ENCODE measurements at places on chromosomes 1 and 21. TPM values are rescaled to one million over a fixed set of nuclear protein-coding genes. Genes with fewer than 3 reads are reported as not detected.

Gene TMEM54
- not detected for polyA plus RNA-seq

Gene AMPD1
- polyA plus RNA-seq, result not detected

- no peak for DNase-seq
- no peak overlapping the region for H3K27ac ChIP-seq
- H3K36me3 ChIP-seq, result peaks cover 63% of the 10 kb centered on the region
- H3K4me1 ChIP-seq, result no peaks in the 10 kb centered on the region
- H3K27me3 ChIP-seq, result no peaks in the 10 kb centered on the region
These were observed 393.8 kb downstream of the DISC1 start for GRCh38 chr1:232020352-232020751.

- H3K36me3 ChIP-seq, result no peaks in the 10 kb centered on the region
- peaks cover 4% of the 10 kb centered on the region for H3K27me3 ChIP-seq
- DNase-seq, result no peak
- peak overlapping the region; percentile 91 for H3K4me3 ChIP-seq
- H3K4me1 ChIP-seq, result peaks cover 13% of the 10 kb centered on the region
- H3K27ac ChIP-seq, result no peak overlapping the region
These were observed 402 bp upstream of the AK4 start for GRCh38 chr1:65147424-65148177.

DNA sequence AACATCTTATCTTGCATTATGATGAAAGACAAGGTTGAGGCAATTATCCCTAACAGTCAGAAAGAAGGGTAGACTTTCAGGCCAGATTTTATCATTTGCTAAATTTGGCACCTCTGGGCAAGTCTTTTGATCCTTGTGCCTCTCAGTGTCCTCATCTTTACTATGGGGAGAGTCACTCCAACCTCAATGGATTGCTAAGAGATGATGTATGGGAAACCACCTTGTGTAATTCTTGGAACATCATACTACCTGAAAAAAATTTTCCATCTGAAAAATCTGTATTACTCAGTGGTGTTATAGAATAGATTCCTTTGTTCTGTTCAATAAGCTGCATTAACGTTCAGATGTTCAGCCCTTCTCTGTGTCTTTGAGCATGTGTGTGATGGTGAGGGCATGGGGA, 230.7 kb downstream of the TGFB2 start:
- no peaks in the 10 kb centered on the region for H3K36me3 ChIP-seq
- no peak overlapping the region for H3K4me3 ChIP-seq
- no peak for DNase-seq
- no peaks in the 10 kb centered on the region for H3K27me3 ChIP-seq
- no peak overlapping the region for H3K27ac ChIP-seq

DNA sequence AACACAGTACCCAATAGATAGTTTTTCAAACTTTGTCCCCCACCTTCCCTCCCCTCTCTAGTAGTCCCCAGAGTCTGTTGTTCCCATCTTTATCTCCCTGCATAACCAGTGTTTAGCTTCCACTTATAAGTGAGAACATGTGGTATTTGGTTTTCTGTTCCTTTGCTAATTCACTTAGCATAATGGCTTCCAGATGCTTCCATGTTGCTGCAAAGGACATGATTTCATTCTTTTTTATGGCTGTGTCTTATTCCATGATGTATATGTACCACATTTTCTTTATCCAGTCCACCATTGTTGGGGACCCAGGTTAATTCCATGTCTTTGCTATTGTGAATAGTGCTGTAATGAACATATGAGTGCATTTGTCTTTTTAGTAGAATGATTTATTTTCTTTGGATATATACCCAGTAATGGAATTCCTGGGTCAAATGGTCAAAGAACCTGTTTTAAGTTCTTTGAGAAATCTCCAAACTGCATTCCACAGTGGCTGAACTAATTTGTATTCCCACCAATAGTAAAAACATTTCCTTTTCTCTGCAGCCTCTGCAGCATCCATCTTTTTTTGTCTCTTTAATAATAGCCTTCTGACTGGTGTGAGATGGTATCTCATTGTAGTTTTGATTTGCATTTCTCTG, 126.0 kb downstream of the AK5 start:
- no peak overlapping the region for H3K4me3 ChIP-seq
- no peak overlapping the region for H3K27ac ChIP-seq
- H3K36me3 ChIP-seq, result no peaks in the 10 kb centered on the region
- no peaks in the 10 kb centered on the region for H3K27me3 ChIP-seq
- DNase-seq, result no peak

GRCh38 chr1:232571523-232571922, 58.4 kb downstream of the SIPA1L2 start:
- no peak for DNase-seq
- no peak overlapping the region for H3K27ac ChIP-seq
- no peak overlapping the region for H3K4me3 ChIP-seq
- no peaks in the 10 kb centered on the region for H3K27me3 ChIP-seq
- H3K36me3 ChIP-seq, result no peaks in the 10 kb centered on the region

GRCh38 chr21:39649526-39649925, 36.8 kb downstream of the B3GALT5 start:
- DNase-seq, result no peak
- H3K4me3 ChIP-seq, result no peak overlapping the region
- H3K4me1 ChIP-seq, result no peaks in the 10 kb centered on the region
- no peaks in the 10 kb centered on the region for H3K36me3 ChIP-seq

- no peaks in the 10 kb centered on the region for H3K36me3 ChIP-seq
- no peak overlapping the region for H3K4me3 ChIP-seq
- H3K27ac ChIP-seq, result no peak overlapping the region
- H3K27me3 ChIP-seq, result no peaks in the 10 kb centered on the region
These were observed 774.3 kb downstream of the MRPL39 start for GRCh38 chr21:24832961-24833360.

DNA sequence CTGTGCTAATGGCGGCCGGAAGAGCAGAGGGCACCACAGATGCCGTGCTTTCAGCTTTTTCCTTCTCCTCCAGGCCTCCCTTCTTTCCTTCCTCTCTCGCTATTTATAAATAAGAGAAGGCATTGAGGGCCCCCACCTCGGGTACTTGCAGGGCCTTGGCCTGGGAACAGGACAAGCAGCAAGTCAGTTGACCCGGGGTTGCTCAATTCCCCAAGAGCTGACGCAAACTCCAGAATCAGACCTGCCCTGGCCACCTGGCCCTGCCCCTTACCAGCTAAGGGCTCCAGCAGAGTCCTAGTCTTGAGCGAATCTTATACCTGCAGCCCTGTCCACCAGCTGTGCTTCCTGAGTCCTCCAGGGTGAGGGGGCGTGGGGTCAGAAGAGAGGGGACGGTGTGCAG, 13.5 kb downstream of the TNFRSF1B start:
- peaks cover 42% of the 10 kb centered on the region for H3K36me3 ChIP-seq
- DNase-seq, result peak; percentile 92
- no peak overlapping the region for H3K4me3 ChIP-seq
- no peaks in the 10 kb centered on the region for H3K27me3 ChIP-seq
- H3K4me1 ChIP-seq, result peaks cover 96% of the 10 kb centered on the region

GRCh38 chr1:9239622-9240401, 5.2 kb downstream of the H6PD start:
- peak; percentile 68 for DNase-seq
- no peak overlapping the region for H3K27ac ChIP-seq
- H3K4me3 ChIP-seq, result no peak overlapping the region
- peaks cover 95% of the 10 kb centered on the region for H3K4me1 ChIP-seq
- H3K36me3 ChIP-seq, result no peaks in the 10 kb centered on the region

GRCh38 chr1:219398815-219399396, 214.0 kb downstream of the ZC3H11B start:
- no peaks in the 10 kb centered on the region for H3K27me3 ChIP-seq
- H3K27ac ChIP-seq, result no peak overlapping the region
- H3K4me1 ChIP-seq, result no peaks in the 10 kb centered on the region

DNA sequence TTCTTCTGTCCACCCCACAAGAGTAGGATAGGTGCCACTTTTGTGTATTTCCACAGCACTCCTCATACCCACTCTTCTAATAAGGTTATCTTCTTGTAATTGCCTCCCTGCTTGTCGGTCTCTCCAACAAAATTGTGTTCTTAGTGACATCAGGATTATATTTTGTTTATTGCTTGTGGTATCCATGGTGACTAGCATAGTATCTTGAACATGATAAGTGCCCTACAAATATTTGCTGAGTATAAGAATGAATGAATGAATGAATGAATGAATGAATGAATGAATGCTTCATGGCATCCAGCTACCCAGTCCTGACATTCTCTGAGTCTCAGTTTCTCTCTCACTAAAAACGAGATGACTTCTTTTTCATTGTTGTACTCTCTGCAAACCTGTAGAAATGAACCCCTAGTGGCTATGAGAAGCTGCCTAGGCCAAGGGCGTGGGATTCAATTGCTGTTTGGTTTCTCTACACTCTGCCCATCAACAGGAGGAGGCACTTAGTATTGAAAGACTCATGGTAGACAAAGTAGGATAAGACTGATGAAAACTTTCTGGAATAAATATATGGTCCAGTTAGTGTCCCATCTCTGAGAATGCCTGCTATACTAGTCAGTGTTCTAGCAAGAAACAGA, 121.0 kb downstream of the TMEM53 start:
- H3K36me3 ChIP-seq, result no peaks in the 10 kb centered on the region
- H3K4me3 ChIP-seq, result no peak overlapping the region
- H3K27ac ChIP-seq, result no peak overlapping the region
- no peaks in the 10 kb centered on the region for H3K27me3 ChIP-seq
- no peak for DNase-seq

DNA sequence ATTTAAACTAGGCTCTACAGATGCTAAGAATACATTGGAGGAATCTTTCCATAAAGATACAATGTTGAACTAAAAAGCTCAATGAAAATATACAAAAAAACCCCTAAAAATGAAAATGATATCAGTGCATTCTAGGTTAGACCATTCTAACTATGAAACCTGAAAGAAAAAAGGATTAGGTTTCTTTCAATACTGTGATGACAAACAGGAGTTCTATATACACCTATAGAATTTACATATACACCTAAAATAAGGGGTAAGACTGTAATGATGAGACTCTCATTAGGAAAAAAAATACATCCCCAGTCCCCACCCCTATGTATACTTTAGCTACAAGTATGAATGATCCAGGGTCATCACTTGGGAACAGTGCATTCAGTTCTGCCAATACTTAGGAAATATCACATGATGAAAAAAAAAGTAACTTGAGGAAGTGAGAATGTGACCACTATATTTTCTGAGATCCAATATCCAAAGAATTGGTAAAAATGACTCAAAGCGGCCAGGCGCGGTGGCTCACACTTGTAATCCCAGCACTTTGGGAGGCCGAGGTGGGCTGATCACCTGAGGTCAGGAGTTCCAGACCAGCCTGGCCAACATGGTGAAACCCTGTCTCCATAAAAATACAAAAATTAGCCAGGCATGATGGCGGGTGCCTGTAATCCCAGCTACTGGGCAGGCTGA, 26.3 kb downstream of the SELENOF start:
- DNase-seq, result no peak
- no peaks in the 10 kb centered on the region for H3K4me1 ChIP-seq
- peaks cover 43% of the 10 kb centered on the region for H3K36me3 ChIP-seq
- no peak overlapping the region for H3K4me3 ChIP-seq
- no peaks in the 10 kb centered on the region for H3K27me3 ChIP-seq
- no peak overlapping the region for H3K27ac ChIP-seq

DNA sequence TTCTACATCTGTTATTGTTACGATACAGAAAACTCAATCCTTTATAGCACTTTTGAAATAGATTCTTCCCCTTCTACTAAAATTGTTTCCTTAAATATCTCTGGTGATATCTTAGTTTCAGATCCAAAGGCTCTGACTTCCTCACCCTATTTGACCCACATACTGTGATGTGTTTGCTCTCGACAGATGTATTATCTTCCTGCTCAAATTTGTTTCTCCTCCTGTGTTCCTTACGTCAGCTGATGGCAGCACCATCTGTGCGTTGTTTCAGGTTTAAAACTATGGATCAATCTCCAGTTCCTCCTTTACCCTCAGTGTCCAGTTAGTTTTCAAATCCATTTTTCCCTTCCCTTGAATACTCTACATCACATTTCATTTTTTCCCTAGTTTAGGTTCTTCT, 274.4 kb downstream of the RYR2 start:
- H3K36me3 ChIP-seq, result no peaks in the 10 kb centered on the region
- no peaks in the 10 kb centered on the region for H3K4me1 ChIP-seq
- no peaks in the 10 kb centered on the region for H3K27me3 ChIP-seq
- DNase-seq, result no peak
- no peak overlapping the region for H3K4me3 ChIP-seq
- H3K27ac ChIP-seq, result no peak overlapping the region

DNA sequence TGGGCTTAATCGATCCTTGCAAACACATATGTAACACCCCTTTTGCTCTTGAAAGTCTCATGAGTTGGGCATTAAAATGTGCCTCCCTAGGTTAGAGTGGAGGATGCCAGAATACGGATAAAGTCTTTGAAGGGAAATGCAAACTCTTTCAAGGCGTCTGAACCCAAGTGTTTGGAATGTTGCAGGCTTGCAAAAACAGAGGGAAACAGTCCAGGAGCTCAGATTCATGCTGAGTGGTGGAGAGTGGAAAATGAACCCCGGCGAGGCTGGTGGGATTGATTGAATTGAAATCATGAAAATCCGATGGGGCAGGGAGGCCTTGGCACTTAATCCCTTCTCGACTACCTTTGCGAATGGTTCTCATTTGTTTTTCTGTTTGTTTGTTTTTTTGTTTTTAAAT, 175.5 kb downstream of the PGBD5 start:
- H3K36me3 ChIP-seq, result peaks cover 71% of the 10 kb centered on the region
- H3K4me1 ChIP-seq, result no peaks in the 10 kb centered on the region
- no peaks in the 10 kb centered on the region for H3K27me3 ChIP-seq
- DNase-seq, result no peak

DNA sequence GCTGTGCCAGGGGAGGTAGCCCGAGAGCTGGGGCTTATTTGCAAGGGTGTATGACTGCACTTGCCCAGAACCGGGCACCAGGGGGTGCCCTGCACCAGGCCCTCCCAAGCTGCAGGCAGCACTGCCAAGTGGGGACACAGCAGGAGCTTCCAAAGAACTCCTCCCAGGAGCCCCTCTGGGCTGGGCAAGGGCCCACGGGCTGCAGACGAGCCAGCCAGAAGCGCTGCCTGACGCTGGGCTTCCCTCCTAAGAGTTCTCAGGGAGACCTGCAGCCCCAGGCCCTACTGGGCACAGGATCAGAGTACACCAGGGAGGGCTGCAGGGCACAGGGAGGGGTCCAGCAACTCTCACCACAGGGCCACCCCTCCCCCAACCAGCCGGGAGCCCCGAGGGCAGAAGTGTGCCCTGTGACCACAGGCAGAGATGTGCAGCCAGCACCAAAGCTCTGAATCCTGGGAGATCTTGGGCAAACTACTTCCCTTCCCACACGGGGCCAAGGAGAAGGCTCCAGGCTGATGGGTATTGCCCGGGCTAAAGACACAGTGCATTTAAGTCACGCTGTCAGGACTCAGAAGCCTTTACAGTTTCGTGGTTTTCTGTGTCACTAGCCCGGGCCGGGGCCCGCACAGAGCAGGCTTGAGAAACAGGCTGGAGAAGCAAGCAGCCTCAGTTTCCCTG, 63.4 kb downstream of the KCNAB2 start:
- DNase-seq, result peak; percentile 39
- H3K27me3 ChIP-seq, result no peaks in the 10 kb centered on the region
- H3K36me3 ChIP-seq, result no peaks in the 10 kb centered on the region
- no peak overlapping the region for H3K4me3 ChIP-seq

All from CD14-positive monocyte (primary cell).